Liver (tissue), 10 donors: ENCODE measurements at places on chromosomes 11 and 22. TPM values are rescaled to one million over a fixed set of nuclear protein-coding genes. Genes with fewer than 3 reads are reported as not detected.

DNA sequence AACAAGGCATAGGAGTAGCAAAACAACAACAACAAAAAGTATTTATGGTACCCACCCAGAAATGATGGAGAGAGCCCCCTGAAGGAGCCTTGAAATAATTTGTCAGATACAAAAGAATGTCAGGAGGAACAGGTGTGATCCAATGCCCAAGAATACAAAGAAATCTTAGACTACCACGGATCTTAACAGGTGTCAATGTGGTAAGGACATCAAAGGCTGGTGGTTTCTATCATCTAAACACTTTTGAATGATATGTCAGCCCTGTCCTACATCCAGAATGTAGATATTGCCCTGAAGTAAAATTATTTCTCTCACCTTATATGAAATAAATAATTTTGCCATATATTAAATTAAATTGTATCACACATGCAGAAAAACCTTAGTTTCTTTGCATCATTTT, 386.4 kb upstream of the ANO5 start:
- DNase-seq = no peak

DNA sequence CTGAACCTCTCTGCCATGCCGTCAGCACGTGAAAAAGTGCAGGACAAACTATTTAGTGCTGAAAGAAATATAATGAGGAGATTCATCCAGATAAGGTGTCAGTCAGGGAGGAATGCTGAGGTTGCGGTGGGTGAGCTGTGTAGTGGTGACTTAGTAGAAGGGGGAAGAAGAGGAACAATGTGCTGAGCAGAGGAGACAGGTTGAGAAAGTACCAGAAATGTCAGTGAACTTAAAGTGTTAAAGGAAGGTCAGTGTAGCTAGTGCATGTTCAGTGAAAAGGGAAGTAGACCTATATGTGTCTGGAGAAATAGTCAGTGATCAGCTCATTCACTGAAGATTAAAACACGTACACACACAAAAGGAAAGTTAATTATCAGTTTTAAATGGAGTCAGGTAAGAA, 237.6 kb upstream of the CCDC179 start:
- DNase-seq = no peak

GRCh38 chr11:79264284-79264683, 176.5 kb downstream of the TENM4 start:
- DNase-seq = no peak

DNA sequence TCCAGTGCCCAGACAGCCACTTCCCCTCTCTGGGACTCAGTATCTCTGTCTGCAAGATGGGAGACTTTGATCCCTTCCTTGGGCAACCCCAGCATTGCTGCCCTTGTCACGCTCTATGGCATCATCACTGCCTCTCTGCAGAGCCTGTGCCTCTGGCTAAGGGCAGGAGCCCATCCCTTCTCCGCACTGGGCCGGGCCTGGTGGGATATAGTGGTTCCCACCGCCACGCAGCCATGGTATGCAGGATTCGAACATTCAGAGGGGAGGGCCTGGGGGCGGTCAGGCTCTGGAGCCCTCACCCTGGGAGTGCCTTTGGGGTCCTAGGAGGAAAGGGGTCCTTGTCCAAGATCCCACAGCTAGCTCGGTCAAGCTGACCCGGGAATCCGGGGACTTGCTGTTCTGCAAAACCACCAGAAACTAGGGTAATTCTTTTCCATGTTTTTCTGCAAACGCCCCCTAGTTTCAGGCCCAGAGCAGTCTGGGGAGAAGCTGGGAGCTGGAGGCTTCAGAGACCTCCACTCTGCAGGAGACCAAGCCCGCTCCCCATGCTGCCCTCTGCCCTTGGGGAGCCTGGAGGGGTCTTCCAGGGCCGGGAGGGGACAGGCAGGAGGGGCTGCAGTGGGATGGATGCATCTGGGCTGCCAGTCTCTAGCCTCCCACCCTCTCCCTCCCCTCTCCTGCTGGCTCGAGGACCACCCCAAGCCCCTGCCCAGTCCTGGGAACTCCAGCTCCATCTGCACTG, 24.4 kb upstream of the CBX7 start:
- no peak for DNase-seq

CNIH2 gene
- total RNA-seq = not detected
